ENCODE measurements at places on chromosomes 12 and 14.

DNA sequence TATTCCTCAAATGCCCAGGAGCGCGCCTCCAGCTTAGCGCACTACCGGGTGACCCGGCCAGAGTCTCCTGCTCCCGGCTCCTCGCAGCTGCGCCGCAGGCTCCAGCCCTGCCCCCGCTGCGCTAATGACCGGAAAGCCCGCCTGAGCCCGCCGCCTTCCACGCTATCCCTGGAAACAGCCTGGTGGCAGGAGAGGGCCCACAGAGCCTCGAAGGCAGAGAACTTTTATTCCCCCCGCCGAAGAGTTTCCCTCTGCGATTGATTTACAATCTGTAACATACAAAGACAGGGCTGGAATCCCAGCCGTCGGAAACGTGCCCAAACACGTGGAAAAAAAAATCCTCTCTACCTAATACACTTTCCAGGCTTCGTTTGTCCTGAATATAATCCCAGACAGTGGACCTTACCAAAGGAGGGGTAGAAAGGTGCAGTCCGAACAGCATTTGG is 1.5 kb downstream of the COL2A1 start:
- DNase-seq = no peak

- DNase-seq = peak; percentile 31
Measured at GRCh38 chr12:121295746-121296617, 527 bp downstream of the CAMKK2 start.

GRCh38 chr12:49948866-49949845 is 1.4 kb upstream of the AQP2 start:
- DNase-seq = no peak

GRCh38 chr14:99426813-99427346 is 53.8 kb downstream of the SETD3 start:
- DNase-seq = no peak

GRCh38 chr14:105389534-105389933 is 8.8 kb upstream of the TEX22 start:
- DNase-seq = no peak

- peak; percentile 0 for DNase-seq
Measured at GRCh38 chr14:40417777-40418401, 985.7 kb upstream of the FBXO33 start.

- DNase-seq = peak; percentile 18
Measured at GRCh38 chr14:56659964-56660551, 80.5 kb downstream of the TMEM260 start.

GRCh38 chr14:23910101-23910875 is 43.3 kb upstream of the DHRS4 start:
- DNase-seq = peak; percentile 18

GRCh38 chr12:116638376-116638775 is 79.2 kb downstream of the MAP1LC3B2 start:
- no peak for DNase-seq

DNA sequence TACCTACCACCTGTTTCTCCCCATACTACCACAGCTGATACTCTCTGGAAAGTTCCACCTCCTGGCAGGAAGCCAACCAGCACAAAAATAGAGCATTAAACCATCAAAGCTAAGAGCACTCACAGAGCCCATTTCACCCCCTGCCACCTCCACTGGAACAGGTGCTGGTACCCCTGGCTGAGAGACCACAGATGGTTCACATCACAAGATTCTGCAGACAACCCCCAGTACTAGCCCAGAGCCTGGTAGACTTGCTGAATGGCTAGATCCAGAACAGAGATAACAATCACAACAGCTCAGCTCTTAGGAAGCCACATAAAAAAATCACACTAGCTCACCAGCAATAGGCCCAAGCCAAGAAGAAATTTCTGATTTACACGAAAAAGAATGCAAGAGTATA is 855.2 kb downstream of the FSCB start:
- DNase-seq = no peak

DNA sequence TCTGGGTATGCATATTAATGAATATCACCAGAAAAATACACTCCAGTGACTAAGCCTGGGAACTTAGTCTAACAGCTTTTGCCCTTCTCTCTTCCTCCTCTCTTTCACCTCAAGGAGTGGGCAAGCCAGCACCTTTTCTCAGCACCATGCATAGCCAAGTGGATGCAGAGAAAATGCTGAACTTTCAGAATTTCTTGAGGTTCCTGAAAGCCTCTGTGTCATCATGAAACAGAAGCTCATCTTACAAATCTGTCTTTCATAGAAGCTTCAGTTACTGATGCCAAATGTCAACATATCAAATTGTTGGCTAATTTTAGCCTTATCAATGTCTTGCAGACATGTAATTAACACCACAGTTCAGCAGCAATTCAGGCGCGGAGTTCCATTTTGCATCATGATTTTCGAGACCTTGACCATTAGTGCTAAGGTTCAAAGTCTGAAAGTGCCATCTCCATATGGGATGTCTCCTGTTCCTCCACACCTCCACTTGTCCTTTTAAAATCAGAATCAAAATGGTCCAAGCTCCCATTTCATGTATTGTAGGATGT is 51.1 kb upstream of the RPH3A start:
- DNase-seq = no peak

- no peak for DNase-seq
Measured at GRCh38 chr12:112947761-112948160, 9.5 kb downstream of the OAS3 start.

DNA sequence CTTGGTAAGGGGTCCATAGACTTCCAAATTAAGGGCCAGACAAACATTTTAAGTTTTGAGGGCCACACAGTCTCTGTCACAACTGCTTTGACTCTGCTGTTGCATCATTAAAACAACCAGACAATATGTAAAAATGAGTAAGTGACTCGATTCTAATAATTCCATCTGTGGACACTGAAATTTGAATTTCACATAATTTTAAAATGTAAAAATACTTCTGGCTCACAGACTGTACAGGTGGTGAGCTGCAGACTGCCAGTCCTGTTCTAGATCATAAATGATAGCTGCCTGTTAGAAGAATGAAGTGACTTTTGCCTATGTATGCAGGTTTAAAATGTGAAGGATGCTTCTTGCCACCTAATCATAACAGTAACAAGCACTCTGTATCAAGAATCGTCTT is 15.7 kb downstream of the NUDT4 start:
- DNase-seq = no peak

GRCh38 chr14:90796329-90796728 is 19.9 kb downstream of the TTC7B start:
- no peak for DNase-seq

- no peak for DNase-seq
Measured at GRCh38 chr12:129200576-129200975, 347.3 kb downstream of the GLT1D1 start.

DNA sequence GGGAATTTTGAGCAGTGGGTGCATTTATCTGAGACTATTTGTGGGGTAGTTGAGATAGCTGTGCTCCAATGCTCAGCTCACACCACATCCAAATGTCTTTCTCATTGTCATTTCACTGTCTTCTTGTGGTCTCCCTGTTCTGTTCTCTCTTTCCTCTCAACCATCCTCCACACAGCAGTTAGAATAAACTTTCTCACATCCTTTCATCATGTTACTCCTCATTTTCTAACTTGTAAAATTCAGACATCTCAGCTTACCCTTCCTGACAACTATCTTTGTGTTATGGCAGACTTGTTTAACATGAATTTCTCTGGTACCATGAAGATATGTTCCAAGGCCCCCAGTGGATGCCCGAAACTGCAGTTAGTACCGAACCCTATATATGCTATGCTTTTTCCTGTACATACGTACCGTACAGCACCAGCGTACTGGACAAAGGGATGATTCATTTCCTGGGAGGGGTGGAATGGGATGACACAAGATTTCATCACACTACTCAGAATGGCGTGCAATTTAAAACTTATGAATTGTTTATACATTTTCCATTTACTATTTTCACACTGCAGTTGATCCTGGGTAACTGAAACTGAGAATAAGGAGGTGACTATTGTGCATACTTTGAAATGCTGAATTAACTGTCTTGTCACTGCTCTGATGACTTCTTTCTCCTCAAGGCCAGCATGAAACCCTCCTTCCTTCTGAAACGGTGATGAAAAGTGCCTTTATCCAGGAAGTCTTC is 177.1 kb upstream of the SLC38A2 start:
- peak; percentile 38 for DNase-seq

- DNase-seq = no peak
Measured at GRCh38 chr14:45198551-45198950, 54.5 kb downstream of the MIS18BP1 start.

- DNase-seq = no peak
Measured at GRCh38 chr14:92308716-92309115, 14.2 kb upstream of the SLC24A4 start.

GRCh38 chr12:1338483-1339177 is 255.8 kb downstream of the FBXL14 start:
- no peak for DNase-seq

DNA sequence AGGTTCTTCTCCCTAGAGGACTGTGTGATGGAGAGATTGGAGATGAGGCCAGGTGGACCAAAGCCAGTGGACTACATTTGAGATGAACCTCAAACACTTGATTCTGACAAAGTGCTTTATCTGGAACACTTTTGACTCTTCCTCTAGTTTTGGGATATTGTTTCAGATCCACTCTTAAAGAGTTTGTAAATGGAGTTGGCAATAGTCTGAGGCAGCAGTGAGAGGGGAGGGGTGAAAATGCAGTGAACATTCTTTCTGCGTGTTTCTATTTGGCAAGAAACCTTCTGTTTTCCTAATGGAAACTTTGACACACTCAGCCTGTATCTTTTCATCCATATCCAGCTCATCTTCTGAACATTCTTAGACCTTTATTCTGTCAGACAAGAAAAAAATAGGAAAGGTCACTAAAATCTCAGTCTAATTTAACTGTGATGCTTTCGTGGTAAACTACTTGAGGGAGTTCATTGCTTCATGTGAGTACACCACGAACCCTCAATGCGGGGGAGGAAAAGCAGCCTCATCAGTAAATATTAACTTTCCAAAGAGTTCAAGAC is 57.4 kb upstream of the KCNJ8 start:
- no peak for DNase-seq

- no peak for DNase-seq
Measured at GRCh38 chr12:103441437-103442181, 54.2 kb downstream of the C12orf42 start.

DNA sequence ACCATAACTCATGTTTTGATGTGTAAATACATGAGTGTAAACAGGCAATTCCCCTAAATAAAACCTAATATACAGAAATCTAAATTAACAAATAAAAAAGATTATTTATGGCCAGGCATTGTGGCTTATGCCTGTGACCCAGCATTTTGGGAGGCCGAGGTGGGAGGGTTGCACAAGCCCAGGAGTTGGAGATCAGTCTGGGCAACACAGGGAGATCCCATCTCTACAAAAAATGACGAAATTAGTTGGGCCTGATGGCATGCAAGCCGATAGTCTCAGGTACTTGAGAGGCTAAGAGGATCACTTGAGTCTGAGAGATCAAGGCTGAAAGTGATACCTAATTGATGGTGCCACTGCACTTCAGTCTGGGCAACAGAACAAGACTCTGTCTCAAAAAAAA is 48.7 kb downstream of the BCAT1 start:
- no peak for DNase-seq

- no peak for DNase-seq
Measured at GRCh38 chr12:85747941-85748495, 88.2 kb downstream of the RASSF9 start.

DNA sequence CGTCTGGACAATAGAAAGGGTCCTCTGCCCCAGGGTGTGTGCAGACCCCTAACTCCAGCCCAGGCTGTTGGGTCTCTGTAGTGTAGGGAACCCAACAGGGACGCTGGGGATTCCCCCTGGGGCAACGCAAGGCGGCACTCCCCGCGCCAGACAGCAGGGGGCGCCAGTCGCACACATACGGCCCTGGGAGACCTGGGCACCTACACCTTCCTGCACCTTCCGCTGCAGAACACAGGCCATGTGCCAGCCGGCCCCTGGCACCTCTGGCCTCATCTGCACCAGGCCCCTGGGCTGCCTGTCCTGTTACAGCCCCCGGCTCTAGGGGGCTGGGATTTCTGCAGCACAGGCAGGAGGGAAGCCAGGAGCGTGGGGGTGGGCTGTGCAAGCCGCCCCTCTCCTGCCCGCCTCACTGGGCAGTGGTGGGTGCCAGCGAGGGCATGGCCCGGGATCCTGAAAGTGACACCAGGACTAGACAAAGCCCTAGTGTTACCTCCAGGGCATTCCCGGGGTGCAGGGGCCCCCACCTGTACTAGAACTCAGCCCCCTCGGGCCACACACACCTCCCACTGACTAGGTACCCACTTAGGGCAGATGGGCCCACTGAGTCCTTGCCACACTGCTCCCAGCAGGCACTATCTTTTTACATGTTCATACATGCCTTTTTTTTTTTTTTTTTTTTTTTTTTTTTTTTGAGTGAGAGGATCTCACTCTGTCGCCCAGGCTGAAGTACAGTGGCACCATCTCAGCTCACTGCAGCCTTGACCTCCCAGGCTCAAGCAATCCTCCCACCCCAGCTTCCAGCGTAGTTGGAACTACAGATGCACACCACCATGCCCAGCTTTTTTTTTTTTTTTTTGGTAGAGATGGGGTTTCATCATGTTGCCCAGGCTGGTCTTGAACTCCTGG is 37.5 kb downstream of the CCNK start:
- DNase-seq = peak; percentile 42

GRCh38 chr12:9750276-9751203 is 10.2 kb downstream of the CD69 start:
- peak; percentile 78 for DNase-seq

- no peak for DNase-seq
Measured at GRCh38 chr14:67468378-67468730, 20.2 kb downstream of the TMEM229B start.

DNA sequence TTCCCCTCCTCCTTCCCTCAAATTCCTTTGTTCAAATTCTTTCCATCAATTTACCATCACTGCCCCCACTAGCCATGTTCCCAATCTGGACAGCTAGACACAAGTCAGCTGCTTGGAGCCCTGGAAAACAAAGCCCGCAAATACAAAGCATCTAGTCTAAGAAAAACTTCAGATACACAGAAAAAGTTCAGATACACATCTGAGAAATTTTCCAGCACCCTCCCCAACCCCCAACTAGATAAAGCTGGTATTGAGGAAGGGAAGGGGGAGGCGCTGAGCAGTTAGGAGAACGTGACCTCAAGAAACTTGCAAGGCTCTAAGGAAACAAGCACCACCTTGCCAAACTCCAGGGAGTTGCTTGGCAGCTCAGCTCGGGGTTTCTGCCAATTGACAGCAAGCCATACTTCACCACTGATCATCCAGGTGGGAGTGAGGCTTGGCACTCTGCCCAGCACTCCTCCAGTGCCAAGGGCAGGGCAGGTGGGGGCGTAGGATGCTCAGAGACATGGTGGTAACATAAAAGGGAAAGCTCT is 5.1 kb upstream of the CNIH1 start:
- peak; percentile 84 for DNase-seq

- DNase-seq = no peak
Measured at GRCh38 chr12:112803620-112804282, 12.2 kb downstream of the RPH3A start.

- no peak for DNase-seq
Measured at GRCh38 chr14:32578181-32578580, 249.1 kb downstream of the AKAP6 start.

- no peak for DNase-seq
Measured at GRCh38 chr12:68370006-68370590, 37.9 kb upstream of the MDM1 start.

DNA sequence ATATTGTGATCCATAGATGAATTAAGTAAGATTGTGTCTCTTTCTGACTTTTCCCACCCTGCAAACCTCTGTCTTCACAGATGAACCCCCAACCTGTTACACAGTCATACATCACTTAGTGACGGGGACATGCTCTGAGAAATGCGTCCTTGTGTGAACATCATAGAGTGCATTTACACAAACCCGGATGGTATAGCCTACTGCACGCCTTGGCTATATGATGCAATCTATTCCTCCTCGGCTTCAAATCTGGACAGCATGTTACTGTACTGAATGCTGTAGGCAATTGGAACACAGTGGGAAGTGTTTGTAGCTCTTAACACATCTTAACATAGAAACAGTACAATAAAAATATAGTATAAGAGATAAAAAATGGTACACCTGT is 7.4 kb upstream of the TESPA1 start:
- no peak for DNase-seq

Measured in HL-60 (cell line).